Omental fat pad (tissue), 4 donors: ENCODE measurements at places on chromosomes 7 and 10. TPM values are rescaled to one million over a fixed set of nuclear protein-coding genes. Genes with fewer than 3 reads are reported as not detected.

GRCh38 chr7:114785496-114785895 lies 136.4 kb upstream of the MDFIC start:
- DNase-seq: no peak

- no peak for DNase-seq
Measured at GRCh38 chr7:130941322-130942210, 207.6 kb upstream of the KLF14 start.

DNA sequence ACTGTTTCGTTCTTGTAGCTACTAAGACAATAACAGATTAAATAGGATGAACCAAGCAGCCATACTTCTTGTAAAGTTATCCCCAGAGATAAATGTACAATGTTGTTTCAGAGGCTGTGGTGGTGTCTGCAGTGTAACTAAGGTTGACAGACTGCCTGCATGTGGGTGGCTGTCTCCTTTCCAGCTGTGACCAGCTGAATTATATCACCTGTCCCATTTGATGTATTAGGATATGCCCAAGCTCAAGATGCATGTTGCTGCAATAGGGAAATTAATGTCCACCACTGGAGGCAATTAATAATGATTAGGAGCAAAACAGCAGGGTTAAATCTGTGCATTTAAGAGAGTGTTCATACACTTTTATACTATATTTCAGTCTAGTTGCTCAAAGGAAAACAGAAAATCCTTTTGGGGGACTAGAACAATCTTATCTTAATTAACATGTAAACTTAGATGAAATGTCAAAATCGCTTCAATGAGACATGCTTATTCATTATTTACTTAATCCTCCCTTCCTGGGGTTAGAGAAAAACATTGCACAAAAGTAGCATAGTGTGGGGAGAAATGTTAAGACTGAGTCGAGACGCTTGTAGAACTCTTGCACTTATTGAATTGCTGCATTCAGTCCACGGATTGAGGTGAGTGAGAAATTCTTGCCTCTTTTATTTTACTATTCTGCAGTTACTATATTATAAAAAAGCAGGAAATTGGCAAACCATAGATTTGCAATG lies 269.0 kb downstream of the SNX10 start:
- no peak for DNase-seq

- DNase-seq: no peak
Measured at GRCh38 chr10:91349381-91349780, 60.8 kb upstream of the HECTD2 start.

- DNase-seq: no peak
Measured at GRCh38 chr7:127256041-127256725, 3.4 kb upstream of the GRM8 start.

Gene RBP3
- not detected for total RNA-seq

Gene ZNF735
- total RNA-seq: not detected

Gene KCNH2
- total RNA-seq: 0.46 TPM

GRCh38 chr10:69456880-69457693 lies 5.8 kb downstream of the TSPAN15 start:
- DNase-seq: no peak

DNA sequence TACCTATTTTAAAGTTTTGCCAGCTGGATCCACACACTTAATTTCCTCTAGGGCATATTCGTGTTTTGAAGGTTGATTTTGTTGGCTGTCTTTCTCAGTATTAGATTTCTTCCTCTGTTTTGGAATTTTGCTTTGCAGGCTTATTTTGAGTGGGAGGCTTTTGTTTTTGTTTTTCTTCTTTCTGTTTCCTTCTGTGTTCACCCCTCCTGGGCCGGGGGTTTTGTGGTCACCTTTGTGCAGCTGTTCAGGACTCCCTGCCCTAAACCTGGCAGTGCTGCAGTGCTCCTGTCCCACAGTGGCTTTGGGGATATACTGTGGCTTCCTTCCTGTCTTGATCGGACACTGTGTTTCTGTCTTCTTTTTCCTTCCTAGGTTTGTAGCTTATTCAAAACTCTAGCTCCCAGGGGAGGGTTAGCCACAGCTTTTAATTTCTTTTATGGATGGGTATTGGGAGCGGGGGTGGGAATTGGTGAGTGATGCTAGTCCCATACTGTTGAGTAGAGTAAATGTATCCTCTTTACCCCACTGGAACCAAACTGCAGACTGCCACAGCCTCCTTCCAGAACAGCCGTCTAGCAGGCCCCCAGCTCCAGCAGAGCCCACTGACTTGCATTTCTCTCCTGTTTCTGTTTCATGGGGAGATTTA lies 228.7 kb upstream of the FZD8 start:
- no peak for DNase-seq

- no peak for DNase-seq
Measured at GRCh38 chr10:37476285-37476684, 350.9 kb downstream of the ANKRD30A start.

- no peak for DNase-seq
Measured at GRCh38 chr7:149838992-149839408, 825 bp downstream of the ZNF862 start.

Gene CPXM2
- 18.4 TPM for total RNA-seq

DNA sequence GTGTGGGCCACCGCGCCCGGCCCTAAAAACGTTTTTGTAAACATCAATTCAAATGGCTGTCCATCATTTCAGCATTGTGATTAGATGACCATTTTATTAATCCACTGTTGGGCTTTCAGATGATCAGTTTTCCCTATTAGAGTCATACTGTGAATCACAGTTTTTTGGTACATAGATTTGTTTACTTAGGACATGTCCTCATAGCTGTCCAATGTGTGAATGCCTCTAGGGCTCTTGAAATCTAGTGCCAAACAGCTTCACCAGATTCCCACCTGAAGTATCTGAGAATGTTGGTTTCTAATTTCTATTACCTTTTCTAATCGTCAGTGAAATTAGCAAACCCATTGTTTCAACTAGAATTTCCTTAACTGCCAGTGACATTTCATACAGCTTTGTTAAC lies 66.8 kb downstream of the UPF2 start:
- no peak for DNase-seq

Gene CYP26A1
- total RNA-seq: not detected

Gene HMX2
- not detected for total RNA-seq

Gene MET
- 24.9 TPM for total RNA-seq

Gene ADGRA1
- 0.32 TPM for total RNA-seq

GRCh38 chr7:4883033-4883371 lies 514 bp downstream of the RADIL start:
- DNase-seq: no peak

Gene ITIH5
- 263 TPM for total RNA-seq

Gene PBLD
- 12.3 TPM for total RNA-seq

DNA sequence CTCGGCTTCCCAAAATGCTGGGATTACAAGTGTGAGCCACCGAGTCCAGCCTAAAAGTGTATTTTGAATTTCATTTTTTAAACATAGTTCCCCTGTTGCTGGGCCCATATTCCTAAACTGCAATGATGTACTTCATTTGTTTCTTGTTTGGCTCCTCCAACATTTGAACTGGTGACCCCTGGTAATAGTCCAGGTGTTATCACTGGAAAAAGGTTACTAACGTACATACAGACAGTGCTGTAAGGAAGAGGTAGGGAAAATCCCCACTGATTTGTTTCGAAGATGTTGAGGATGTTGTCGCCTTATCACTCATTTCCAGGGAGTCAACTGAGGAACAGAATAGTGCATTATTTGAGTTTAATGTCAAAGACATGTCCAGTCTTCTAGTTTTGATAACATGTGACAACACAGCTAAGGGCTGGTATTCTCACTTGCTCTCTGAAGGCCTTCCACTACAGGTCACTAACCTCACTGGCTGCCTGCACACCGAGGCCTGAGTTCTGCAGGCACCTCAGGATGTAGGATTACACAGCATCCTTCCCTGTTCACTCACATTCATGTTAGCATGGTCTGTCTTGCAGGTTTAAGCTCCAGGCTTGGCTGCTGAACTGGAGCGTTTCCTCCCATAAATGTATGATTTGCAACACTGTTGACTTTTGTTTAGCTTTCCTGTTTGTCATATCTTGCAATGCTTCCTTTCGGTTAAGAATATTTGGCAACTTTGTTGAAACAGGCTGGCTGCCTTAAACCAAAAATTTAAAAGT lies 362.8 kb downstream of the INHBA start:
- no peak for DNase-seq

Gene GNAI1
- total RNA-seq: 74.6 TPM

DNA sequence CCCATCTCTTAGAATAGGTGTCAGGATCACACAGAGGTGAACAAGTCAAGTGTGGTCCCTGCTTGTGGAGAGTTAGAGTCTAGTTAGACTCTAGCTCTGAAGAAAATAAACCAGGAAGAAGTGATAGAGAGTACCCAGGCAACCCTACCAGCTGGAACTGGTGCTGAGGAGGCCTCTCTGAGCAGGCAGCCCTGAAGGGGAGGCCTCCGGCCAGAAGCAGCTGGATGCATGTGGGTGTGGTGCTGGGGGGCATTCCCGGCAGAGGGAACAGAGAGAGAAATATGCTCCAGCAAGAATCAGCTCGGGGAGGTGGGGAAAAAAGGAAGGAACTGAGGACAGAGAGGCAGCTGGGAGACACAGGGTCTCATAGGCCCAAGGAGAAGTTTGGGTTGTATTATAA lies 68.6 kb downstream of the APBB1IP start:
- no peak for DNase-seq

DNA sequence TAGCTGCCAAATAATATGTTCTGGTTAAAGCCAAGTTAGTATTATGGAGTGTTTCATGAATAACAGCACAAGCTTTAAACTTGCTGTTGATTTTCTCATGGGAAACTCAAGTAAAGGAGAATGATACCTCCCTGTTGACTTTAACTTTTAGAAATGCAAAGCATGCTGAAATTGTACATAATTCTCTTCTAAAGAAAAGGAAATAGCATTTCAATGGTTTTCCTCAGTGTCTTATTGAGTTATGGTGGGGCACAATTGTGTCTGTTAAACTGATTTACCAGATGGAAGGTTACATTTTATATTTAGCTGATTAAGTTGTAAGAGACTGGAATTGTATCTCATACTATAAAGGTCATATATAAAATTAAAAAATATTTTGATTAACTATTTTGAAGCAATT lies 119.3 kb downstream of the HDAC9 start:
- DNase-seq: no peak

Gene GBF1
- 31.8 TPM for total RNA-seq

DNA sequence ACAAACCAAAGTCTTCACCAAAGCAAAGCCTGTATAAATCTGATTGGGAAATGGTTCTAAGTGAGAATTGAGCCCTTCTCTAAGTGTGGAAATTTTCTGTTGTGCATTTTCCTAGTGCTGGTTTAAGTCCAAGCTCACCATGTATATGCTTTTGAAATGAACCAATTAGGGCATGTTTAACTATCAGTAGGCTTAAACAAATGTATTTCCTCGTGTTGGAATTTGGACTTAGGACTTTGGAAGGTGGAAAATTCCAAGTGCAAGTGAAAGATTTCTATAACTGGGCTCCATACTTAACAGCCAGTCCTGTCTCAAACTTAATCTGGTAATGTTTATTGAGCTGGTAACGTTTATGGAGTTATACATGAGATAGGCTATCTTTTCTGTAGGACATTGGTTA lies 28.5 kb downstream of the CCNY start:
- no peak for DNase-seq

DNA sequence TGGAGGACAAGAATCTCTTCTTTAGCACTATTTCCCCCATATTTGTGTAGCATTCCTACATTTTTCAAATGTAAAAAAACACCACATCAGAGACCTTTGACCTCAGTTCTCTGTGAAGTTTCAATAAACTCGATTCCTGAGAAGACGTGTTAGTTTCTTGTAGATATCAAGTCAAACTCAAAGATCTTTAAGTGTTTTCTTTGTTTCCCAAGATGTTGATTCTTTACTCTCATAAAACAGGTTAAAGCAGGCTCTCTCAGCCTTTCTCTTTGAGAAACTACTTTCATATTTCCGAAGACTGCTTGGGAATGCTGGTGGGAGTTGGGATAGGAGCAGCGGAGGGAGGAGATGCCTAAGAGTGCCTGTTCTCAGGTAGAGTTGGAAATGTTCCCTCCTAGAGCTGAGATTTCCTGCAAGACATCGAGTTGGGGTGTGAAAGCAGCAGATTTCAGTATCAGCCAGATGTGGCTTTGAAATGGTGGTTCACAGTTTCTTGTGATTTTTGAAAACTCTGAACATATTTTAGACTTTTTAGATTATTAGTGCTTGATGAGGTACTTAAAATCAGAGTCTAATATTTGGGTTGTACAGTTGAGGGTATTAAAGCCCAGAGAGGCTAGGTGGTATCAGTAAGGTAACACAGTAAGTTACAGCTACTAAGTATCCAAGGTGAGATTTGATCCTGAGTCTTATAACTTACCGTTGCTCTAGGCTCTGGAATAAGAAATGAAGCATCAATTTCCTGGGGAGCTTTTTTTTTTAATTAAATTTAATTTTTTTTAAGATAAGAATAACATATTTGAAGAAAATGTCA lies 13.9 kb downstream of the ADK start:
- no peak for DNase-seq

DNA sequence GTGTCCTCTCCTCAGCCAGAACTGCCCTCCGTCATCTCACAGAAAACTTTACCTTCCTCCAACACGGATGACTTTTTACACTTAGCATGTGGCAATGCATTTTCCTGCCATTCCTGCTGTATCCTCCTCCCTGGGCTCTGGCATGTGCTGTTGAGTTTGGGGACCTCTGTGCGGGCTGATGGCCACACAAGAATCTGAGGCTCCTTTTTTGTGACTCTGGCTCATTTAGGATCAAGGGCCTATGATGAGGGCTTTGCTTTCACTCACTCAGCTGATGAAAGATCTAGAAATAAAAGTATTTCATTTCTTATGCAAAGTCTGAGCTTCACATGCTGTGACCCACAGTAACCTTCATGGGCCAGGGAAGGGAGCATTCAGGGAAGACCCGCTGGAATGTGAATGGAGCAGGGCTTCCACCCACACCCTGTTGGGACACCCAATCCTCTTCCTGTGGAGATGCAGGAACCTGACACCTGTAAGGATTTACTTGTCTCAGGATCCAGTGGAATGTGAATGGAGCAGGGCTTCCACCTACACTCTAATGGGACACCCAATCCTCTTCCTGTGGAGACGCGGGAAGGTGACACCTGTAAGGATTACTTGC lies 500.3 kb upstream of the MKI67 start:
- DNase-seq: no peak

- no peak for DNase-seq
Measured at GRCh38 chr10:62336404-62336803, 37.8 kb upstream of the ZNF365 start.

- DNase-seq: no peak
Measured at GRCh38 chr10:49243610-49244283, 55.2 kb upstream of the C10orf71 start.

Gene ADAM12
- 13.2 TPM for total RNA-seq

- no peak for DNase-seq
Measured at GRCh38 chr10:91798649-91799611, 704 bp downstream of the TNKS2 start.

DNA sequence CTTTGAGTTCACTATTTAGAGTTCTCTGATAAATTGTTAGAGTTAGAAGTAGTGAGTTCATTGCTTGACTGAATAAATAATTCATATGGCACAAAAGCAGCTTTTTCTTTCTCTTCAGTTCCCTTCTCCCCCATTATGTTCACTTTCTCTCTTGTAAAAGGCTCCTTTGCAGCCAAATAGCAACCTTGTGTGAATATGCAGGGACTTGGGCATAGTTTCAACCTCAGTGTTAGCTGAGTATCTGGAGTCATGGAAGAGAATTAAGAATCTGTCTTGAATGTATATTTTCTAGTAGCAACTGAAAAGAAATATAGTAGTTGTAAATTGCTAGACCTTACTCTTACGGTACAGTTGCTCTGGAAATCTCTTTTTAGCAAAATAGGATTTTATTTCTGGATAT lies 31.9 kb downstream of the ZEB1 start:
- no peak for DNase-seq
